ENCODE measurements at places on chromosomes 5 and 9. TPM values are rescaled to one million over a fixed set of nuclear protein-coding genes. Genes with fewer than 3 reads are reported as not detected.

Gene NDUFS4
- 125 TPM for total RNA-seq

Gene TGFBI
- 178 TPM for total RNA-seq

Gene CDX1
- not detected for total RNA-seq

Gene CCNI2
- total RNA-seq: not detected

Gene PKD2L2
- total RNA-seq: not detected

Gene RNF38
- 6.4 TPM for total RNA-seq

Gene OCLN
- total RNA-seq: 4.2 TPM

Gene NIPSNAP3A
- total RNA-seq: 20.8 TPM

Gene S1PR3
- total RNA-seq: 26.6 TPM

Gene WNT8A
- not detected for total RNA-seq

Gene CDO1
- total RNA-seq: 19.0 TPM

Gene GNG10
- total RNA-seq: 109 TPM

Gene WHRN
- 0.15 TPM for total RNA-seq

Gene NEUROG1
- total RNA-seq: not detected

Gene IFNA13
- not detected for total RNA-seq

Gene CCNJL
- total RNA-seq: 0.34 TPM

Gene CXCL14
- not detected for total RNA-seq

Gene CSNK1G3
- 26.2 TPM for total RNA-seq
